ENCODE measurements at places on chromosomes 6 and 20.

DNA sequence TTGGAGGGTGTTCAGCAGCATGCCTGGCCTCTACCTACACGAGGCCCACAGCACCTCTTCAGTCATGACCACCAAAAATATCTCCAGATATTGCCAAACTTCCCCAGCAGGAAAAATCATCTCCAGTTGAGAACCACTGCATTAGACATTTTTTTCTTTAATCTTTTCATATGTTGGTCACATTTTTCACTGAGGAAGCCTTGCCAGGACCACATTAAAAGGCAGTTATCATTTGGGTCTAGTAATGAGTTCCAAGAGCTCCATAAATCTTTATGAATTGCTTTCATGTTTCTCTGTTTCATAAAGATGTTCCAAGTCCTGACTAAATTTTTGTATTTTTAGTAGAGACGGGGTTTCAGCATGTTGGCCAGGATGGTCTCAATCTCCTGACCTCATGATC lies 28.8 kb downstream of the MTRES1 start:
- no peak for DNase-seq

DNA sequence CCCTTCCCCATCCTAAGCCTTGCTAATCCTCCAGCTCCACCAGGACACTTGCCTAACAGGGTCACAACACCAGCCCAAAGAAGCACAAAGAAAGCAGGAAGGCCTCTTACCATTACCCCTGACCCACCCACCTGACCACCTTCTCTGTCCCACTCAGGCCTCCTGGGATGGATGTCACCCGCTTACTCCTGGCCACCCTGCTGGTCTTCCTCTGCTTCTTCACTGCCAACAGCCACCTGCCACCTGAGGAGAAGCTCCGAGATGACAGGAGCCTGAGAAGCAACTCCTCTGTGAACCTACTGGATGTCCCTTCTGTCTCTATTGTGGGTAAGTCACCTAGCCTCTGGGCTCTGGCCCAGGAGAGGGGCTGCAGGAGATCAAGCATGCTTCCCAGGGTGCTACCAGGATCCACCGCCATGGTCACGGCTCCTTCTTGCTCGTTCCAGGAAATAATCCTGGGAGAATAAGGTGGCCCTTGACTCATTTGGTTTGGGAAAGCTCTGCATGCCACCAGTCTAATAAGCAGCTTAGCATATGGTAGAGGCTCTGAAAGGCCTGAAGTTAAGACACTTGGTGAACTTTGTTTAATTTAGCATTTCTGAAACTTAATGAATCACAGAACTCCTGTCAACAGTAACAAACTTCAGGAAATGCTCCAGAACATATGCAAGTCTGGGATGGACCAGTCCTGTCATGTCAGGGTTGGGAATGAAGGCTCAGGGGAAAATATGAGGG lies 19.2 kb downstream of the ASIP start:
- DNase-seq = no peak

GRCh38 chr6:158647501-158647900 lies 2.4 kb upstream of the SYTL3 start:
- no peak for DNase-seq

DNA sequence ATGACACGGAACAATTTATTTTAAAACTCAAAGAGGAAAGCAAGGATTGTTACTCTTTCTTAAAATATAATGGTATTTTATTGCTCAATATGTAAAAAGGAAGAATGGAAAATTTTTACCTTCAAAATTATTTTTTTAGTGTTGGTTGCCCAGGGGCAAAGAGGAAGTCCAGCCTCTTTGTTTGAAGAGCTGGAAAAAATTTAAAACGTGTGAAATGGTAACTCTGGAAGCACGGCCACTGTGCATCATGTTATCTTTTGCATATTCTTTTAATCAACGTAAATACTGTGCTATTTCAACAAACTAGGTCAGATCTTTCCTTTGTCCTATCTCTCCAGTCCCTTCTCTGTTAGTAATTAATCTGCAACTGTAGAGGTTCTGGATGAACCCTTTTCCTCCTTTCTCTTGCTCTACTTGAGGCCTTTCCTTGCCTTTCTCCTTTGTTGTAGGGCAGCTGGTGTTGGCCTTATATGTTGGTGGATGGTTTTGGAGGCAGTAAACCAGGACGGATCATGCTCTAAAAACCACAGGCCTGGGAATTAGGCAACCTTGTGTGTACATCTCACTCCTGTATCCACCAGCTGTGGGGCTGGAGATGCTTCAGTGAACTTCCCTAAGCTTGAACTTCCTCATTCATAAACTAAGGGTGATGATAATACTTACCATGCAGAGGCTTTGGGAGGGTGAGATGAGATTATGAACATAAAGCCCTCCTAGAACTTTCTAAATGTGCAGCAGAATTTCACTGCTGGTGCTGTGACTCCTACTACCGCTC lies 143.3 kb downstream of the PRL start:
- no peak for DNase-seq

GRCh38 chr20:50368813-50369224 lies 141.4 kb upstream of the PTPN1 start:
- DNase-seq = no peak

- DNase-seq = no peak
Measured at GRCh38 chr6:112752305-112752704, 405.2 kb downstream of the RFPL4B start.

- no peak for DNase-seq
Measured at GRCh38 chr6:122704066-122704465, 75.5 kb upstream of the FABP7 start.

DNA sequence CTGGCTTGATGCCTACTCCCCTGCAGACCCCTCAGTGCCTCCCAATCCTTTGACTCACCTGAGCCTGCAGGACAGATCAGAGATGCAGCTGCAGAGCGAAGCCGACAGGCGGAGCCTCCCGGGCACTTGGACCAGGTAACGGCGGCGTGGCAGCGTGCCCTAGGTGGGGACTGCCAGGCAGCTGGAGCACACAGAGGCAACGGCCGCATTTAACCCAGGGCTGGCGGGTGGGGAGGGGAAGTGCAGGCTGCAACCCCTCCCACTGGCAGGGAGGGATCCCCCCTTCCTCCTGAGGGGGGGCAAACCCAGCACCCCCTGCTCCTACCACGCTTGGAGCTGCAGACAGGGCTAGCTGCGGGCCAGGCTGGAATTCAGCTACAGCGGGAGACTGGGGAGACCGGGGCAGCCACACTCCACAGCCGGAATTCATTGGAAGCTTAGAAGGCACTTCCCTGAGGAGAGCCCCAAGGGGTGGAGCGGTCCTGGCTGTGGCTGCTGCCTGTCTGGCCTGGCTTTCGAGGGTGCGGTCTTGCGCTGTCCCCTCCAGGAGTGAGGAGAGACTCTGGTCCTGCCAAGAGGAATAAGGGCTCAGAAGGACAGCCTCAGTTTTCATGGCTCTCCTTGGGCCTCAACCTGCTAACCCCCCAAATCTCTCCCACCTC lies at the start of gene MATN4:
Gene MATN4 (minus strand): TSS at position 183 of the 662 bp plus-strand sequence. CDS start 2,717 bp downstream, outside the sequence.
- DNase-seq = no peak

DNA sequence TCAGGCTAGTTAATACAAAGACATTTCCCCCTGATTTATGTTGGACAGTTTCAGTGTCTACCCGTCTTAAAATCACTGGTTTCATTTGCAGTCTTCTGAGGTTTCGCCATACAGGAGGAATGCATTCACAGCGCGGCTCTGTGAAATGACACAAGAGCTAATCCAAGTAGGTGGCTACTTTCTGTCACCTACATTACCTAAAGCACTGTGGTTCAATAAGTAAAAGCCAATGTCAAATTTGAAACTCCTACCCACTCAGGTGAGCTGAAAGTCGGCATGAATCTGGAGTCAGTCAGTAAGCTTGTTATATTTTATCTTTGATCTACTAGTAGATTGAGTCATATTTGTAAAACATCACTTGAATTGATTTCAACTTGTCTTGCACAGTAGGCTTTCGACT lies 370.8 kb downstream of the LAMA2 start:
- DNase-seq = no peak
